SK-N-DZ (cell line): ENCODE measurements at places on chromosomes 1 and 21.

- peak; percentile 13 for DNase-seq
These were observed 67.6 kb upstream of the ST6GALNAC5 start for GRCh38 chr1:76799700-76800099.

GRCh38 chr1:182651339-182651724 is 33.1 kb downstream of the RGS8 start:
- DNase-seq: no peak

GRCh38 chr21:45542667-45543370 is 579 bp upstream of the SLC19A1 start:
- no peak for DNase-seq

DNA sequence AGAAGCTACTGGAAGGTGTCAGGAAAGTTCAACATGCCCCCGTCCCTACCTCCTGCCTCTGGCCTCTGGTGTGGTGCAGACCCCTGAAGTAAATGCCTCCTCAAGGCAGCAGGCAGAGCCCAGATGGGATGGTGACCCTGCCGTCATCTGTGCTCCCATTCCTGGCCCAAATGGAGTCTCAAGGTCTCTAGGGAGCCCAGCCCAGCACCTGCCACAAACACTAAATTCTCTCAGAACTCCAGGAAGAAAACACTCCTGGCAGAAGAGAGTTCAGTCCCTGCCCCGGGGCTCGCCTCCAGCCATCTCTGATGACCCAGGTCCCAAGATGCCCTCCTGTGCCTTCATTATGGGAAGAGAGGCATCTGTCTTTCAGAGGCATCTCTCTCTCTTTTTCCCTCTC is 261.6 kb upstream of the TMEM51 start:
- DNase-seq: no peak

DNA sequence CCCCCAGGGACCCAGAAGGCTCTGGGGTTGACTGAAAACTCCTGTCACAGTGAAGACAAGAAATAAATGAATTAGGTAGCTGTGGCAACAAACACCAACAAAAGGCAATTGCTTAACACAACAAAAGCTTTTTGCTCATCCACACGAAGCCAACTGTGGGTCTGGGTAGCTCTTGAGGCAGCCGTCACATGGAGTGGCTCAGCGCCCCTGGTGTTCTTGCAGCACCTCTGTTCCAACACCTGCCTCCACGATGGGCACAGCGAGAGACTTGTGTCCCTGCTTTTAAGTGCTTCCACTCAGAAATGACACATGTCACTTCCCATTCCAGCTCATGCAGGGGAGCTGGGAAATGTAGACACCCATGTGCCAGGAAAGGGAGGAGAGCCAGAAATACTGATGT is 364.5 kb upstream of the DUSP10 start:
- peak; percentile 43 for DNase-seq

- no peak for DNase-seq
These were observed 12.9 kb upstream of the FTCD start for GRCh38 chr21:46168238-46168637.

DNA sequence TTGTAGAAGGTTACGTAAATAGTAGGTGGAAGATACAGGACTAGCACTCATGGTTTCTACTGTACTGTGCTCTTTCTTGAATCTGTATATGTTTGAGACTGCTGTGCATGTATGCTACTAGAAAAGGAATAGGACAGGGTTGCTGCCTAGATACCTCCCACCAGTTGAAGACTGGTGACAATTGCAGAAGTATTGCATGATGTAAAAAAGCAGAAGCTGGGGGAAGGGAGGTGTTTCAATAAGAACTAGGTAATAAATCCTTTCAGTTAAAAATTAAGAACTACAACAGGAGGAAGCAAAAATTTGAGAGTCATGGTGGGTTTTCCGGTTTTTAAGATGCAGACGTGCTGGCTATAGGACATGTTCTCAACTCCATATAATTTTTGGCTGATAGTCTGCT is 88.1 kb downstream of the CCDC30 start:
- DNase-seq: no peak

DNA sequence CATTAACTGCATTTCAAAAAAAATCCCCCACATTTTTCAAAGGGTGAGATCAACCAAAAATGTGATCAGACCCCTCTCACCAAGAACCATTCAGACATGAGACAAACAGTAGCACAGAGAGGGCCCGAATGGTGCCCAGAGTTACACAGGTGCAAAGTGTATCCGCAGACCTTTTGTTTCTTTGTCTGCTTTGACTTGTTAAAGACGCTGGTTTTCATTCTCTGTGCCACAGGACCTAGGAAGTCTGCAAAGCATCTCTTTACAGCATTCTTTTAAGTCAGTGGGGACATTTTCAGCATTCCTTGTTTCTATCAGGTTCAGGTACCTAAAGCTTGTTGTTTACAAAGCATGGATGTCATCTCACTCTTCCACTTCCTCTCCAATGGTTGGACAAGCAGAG is 87.2 kb upstream of the MAP1LC3C start:
- DNase-seq: no peak

DNA sequence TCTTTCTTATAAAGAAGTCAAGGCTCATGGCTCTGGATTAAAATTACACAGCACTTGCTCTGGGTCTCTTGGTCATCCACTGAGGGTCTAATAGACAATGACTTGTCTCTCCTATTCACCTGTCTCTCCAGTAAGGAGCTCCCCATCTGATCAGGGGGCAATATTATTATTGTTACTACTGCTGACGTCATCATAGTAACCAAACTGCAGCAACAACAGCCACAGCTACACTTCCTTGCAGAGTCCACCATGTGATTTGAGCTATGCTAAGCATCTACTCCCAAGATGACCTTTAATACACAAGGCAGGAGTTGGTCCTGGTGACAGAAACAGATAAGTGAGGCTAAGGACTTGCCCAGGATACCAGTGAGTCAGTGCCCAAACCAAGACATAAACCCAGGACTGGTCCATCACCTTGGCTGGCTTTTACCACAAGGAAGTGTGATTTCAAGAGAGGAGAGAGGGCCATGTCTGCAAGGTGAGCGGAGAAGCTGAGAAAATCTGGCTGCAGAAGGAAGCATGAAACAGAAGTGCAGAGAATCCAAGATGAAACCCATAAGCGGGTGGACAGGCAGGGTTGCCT is 602.5 kb downstream of the PTPRU start:
- no peak for DNase-seq

DNA sequence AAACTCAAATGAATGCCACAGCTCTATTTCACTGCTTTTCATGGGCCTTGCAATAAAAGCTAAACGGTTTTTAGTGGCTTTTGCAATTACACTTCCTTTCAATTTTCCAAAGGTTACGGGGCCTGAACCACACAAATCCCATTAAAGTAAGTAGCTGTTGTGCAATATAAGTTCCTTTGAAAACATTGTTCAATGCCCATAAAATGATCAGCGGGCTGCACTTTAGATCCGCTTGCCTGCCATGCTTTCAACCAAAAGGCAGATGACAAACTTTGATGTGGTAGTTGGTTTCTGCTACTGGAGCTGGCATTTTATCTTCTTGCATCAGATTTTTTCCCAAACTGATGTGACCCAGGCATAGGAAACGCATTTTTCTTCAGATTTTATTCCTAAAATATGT is 50.2 kb downstream of the PRRX1 start:
- DNase-seq: no peak

GRCh38 chr1:154808909-154809262 is 61.2 kb downstream of the KCNN3 start:
- peak; percentile 50 for DNase-seq

GRCh38 chr1:65894738-65895605 is 102.3 kb downstream of the PDE4B start:
- DNase-seq: no peak

DNA sequence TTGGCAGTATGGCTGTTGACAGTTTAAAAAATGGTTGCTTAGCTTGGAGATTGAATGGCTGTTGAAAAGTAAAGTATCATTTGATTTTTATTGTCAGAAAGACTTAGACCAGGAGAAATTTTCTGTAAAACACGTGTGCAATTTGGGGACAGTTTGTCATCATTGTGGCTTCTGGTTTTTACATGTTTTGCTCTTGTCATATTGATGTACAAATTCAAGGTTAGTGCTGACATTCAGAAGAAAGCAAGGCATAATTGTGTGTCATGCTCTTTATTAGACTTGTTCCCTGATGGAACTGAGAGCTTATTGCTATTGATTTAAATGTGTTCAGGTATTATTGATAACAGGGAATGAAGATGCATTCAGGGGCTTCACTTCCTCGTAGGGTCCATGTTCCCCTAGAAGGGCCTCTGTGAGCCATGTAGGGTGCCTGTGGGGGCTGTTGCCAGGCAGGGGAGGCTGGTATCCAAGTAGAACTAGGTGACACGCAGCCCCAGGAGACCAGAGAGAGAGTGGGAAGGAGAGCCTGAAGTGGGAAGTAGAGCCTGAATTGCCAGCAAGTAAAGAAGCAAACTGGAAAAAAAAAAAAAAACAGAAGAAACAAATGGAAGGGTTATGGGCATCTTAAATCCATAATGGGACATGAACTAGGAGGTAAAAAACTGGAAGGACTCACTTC is 32.7 kb upstream of the PLXNA2 start:
- no peak for DNase-seq

DNA sequence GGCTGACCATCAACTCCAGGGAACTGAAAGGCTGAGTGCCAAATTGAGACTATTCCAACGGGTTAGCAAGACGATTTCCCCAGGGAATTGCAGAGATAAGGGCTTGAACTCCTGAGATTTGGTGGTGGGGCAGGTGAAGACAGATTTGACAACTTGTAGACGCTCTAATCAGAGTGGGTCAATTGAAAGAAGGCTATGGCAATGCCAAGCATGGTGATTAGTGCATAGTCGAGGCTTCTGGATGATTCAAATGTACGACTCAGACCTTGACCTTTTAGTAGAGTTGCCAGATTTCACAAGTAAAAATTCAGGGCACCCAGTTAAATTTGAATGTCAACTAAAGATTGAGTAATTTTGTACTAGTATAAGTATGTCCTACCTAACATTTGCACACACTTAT is 302.1 kb upstream of the SPAG17 start:
- DNase-seq: no peak

DNA sequence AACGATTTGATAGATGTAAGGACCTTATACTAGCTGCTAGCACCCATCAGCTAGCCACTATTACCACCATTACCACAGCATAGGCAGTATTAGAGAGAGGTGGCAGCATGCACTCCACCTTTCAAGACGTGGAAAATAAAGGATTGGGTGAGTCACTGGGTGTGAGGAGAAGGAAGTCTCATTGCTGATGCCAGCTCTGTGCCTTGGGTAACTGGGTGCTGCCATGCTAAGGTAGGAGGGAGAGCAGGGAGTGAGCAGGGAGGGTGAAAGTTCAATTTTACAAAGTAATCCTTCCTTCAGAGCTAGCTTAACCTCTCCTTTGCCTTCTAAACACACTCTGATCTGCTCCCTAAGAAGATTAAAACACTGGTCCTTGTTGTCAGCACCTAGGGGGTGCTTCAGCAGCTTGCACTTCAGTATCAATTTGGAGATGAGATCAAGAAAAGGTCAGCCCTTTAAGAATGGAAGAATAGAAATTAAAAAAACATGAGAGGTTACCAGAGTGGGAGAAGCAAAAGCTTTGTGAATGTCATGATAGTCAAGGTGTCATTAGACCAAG is 1.8 kb upstream of the LIN9 start:
- DNase-seq: no peak

DNA sequence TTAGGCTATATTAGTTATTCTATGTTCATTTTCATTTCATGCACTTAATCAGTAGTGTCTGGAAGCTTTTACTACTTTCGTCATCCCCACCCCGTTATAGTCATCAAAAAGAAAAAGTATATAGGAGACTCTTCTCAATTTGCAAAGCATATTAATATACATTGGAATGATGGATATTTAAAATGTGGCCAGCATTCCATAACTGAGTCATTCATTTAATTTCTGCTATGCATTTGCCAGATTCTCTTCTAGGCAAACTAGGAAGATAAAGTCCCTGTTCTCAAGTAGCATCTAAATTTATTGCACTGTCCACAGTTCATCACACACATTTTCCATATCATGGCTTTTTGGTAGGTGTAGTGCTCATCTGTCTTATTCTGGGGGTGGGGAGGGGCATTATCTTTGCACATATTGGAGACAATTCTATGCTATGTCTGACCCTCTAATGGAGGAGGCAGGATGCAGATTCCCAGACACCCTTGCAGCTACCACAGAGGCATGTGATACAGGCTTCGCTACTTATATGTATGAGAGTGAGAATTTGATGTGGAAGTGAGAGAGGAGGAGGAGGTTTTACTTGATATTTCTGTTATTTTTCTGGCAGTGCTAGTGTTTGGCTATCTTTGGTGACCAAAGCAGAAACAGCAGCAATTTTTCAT is 125.8 kb downstream of the CTH start:
- no peak for DNase-seq

GRCh38 chr1:160163615-160164014 is 12.2 kb downstream of the ATP1A4 start:
- DNase-seq: no peak

DNA sequence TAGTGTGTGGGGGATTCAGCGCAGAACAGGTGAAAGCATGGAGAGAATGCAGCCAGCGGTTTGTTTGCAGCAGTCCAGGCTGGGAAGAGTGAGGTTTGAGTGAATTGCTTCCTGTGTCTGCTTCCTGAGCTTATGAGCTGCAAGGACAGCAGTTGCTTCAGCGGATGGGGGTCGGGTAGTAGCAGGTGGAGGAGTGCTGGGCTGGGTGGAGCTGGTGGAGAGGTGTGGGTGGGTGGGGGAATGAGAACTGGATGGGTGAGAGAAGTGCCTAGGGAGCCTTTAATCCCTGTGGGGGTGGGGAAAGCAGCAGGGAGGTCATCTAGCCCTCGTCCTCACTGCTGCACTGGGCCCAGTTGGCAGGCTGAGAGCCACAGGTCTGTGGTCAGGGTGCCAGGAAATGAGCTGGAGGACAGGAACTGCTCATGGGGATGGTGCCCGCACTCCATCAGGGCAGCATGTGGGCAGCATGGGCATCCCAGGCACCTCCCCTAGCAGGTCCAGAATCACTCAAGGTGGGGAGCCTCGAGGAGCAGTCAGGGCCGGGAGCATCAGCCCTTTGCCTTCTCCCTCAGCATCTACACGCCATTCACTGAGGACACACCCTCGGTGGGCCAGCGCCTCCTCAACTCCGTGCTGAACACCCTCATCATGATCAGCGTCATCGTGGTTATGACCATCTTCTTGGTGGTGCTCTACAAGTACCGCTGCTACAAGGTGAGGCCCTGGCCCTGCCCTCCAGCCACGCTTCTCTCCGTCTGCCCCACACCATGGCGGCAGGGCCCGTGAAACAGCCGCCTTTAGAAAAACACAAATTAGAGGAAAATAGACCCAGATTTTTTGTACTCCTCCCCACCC is 14.8 kb downstream of the PSEN2 start:
- no peak for DNase-seq

GRCh38 chr21:34565238-34565637 is 49.7 kb downstream of the RCAN1 start:
- no peak for DNase-seq

GRCh38 chr1:110477967-110478640 is 27.2 kb downstream of the PROK1 start:
- DNase-seq: no peak

GRCh38 chr21:15023776-15024175 is 41.0 kb downstream of the NRIP1 start:
- no peak for DNase-seq

GRCh38 chr1:10272274-10272673 is 61.9 kb downstream of the KIF1B start:
- DNase-seq: no peak
